ENCODE measurements at places on chromosomes 13 and 19.

DNA sequence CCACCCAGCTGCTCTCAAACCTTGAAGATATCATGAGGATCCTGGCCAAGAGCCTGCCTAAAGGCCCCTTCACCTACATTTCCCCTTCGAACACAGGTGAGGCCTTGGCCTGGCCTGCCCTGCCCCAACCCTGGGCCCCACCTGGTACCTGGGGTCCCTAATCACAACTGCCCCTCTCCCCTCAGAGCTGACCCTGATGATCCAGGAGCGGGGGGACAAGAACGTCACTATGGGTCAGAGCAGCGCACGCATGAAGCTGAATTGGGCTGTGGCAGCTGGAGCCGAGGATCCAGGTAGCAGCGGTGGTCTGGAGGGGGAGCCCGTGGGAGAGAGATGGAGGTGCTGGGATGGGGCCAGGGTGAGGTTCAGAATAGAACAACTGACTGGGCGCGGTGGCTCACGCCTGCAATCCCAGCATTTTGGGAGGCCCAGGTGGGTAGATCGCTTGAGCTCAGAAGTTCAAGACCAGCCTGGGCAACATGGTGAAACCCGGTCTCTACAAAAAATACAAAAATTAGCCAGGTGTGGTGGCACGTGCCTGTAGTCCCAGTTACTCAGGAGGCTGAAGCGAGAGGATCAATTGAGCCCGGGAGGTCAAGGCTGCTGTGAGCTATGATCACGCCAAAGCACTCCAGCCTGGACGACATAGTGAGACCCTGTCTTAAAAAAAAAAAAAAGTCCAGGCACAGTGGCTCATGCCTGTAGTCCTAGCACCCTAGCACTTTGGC, 17.5 kb downstream of the DDX39A start:
- no peak for DNase-seq

DNA sequence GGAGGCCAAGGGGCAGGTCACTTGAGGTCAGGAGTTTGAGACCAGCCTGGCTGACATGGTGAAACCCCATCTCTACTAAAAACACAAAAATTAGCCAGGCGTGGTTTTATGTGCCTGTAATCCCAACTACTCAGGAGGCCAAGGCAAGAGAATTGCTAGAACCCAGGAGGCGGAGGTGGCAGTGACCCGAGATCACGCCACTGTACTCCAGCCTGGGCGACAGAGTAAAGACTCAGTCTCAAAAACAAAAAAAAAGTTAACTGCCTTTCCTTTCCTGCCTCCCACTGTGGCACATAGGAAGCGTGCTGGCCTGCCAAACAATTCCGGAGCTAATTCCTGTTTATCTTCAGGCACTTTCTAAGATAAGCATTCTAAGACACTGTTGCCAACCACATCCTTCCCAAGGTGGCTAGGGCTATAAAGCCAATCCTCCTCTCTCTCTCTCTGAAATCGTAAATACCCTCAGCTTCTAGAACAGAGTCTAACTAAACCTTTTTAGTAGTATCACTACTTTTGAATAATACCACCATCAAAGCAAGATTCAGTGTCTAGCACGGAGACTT, 21.6 kb downstream of the SLC25A30 start:
- DNase-seq = no peak

GRCh38 chr13:43268632-43269031, 245.2 kb downstream of the DNAJC15 start:
- no peak for DNase-seq

- DNase-seq = no peak
These were observed 465.1 kb downstream of the SLITRK5 start for GRCh38 chr13:88136098-88136790.

GRCh38 chr13:45282994-45283393, 58.0 kb downstream of the TPT1 start:
- no peak for DNase-seq

- no peak for DNase-seq
These were observed 6.3 kb downstream of the CILP2 start for GRCh38 chr19:19544257-19544953.

DNA sequence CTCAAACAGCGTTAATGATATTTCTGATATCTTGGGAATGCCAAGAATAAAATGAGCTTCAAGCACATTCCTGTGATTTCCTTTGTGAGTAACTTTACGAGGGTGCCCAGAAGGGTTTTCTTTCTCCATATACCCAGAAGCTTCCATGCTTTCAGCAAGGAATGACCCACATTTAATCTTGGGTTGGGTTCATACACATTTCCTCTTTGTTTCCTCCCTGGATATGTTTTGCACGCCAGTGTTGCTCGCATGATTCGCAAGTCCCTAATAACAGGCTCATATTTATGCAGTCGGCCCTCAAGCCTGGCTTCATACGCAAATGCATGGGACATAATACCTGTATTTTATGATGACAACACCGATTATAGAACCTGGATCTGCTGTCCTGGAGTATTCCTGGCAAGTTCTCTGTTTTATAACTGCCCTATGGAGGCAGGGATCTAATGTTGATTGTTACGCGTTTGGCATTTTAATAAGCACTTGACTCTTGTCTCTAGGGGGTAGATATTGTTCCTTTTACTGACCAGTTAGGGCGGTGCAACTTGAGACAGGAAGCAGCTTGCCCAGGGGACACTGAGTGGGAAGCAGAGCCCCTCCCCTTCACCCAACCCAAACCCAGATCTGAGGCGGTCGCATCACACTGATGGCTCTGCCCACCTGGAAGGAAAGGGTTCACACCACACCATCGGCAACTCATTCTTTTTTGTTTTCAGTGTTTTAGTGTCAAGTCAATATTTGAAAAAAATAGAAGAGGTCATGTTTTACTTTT, 220.4 kb upstream of the SOX1 start:
- DNase-seq = no peak

- DNase-seq = no peak
These were observed 48.9 kb upstream of the TNFSF11 start for GRCh38 chr13:42525035-42525504.

DNA sequence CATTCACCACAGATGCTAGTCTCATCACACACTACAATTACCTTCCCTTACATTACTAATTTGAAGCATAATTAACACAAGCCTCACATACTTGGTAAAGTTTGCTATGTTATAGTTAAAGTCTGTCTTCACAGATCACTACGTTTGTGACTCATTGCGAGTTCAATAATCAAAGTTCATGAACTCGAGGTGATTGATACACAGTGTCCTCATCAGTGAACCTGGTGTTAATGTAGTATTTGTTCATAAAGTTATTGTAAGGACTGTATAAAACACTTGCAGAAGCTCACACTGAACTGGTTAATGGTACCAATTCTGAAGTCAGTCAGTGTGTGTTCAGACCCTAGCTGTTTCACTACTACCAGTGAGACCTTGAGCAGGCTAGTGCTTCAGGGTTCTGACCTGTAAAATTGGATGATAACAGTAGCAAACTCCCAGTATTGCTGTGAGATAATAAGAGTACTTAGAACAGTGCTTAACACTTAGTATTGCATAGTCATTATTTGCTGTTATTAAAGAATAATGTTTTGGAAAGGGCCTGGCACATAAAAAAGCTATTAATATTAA, 313.3 kb downstream of the LIG4 start:
- DNase-seq = no peak

DNA sequence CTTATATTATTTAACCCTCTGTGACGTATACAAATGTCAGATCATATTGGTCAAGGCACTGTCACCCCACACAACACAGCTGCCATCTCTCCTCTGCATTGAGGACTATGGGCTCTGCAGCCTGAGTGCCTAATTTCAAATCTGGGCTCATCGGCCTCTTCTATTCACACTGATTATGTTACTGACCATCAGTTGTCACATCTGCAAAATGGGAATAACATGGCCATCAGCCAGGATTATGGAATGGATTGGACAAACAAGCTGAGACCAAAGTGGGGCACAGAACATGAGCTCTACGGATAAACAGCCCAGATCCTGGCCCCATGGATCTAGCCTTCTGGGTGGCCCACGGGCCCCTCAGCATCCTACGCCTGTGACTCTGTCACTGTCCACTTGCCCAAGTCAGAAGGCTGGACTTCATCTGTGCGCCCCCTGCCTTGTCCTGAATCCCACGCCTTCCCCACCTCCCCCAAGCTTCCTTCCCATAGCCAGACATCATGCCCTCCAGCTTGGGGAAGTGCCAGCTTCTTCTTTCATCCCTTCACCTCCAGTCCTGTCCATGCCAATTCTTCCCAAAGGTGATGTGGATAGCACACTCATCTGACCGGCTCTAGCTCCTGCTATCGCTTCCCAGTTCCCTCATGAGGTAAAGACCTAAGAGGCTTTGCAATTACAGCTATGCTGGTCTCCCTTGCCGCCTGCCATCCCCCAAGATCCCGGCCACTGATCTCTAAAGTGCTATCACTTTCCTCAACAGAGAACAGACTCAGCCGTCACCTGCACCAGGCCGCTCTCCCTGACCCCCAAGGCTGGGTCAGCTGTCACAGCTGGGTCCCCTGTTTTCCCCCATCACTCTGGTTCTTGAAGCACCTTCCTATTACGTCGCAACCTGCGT, 872 bp downstream of the FARSA start:
- DNase-seq = no peak

DNA sequence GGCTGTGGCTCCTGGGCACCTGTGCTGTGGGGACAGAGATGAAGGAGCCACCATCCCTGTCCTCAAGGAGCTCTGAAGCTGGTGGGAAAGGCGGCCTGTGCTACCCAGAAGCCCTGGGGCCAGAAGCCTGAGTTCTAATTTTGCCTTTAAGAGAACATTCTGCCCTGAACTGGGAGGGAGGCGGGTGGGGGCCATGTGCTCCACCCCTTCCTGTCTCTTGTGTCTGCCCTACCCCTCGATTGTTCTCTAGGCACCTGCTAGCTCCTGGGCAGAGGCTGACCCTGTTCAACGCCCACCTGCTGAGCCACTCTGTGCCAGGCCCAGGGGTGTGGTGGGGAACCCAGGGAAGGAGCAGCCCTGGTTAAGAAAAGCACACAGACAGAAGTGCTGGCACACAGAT, 5.9 kb downstream of the TRAPPC6A start:
- no peak for DNase-seq

DNA sequence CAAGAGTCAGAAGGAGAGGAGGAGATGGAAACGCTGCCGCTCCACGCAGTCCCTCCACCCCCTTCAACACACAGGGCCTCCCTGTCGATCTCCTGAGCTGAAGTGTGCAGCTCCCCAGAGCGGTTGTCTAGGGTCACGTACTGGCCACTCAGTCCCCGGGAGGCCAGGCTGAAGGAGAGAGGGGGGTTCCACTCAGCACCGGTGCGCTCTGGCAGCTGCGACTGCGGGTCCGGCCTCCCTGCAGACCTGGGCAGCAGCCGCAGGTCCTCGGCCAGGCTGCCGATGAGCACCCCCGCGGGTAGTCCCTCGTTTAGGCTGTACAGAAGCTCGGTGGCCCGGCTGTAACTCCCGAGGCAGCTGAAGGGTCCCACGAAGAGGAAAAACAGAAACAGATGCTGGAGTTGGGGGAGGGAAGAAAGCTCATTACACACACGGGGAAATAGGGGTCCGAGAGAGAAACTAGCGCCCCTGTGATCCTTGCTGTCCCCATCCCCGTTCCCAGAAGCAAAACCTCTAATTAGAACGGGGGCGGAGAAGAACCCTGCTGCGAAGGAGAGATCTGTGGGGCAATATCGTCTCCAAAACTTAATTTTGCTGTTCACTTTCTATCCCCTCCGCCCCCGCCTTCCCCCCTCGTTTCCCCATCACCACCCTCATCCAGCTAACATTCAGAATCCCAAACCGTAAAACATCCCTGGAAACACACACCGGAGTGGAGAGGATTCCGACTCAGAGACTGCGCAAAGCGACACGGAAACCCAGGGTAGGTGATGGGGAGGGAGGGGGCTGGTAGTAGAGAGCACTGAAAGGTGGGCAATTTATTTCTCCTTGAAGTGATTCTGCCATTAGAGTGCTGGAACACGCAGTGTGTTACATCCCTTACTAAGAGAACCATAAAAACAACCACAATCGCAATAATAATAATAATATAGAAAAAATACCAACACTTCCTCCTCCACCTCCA, 1.8 kb downstream of the PCDH20 start:
- DNase-seq = no peak

- DNase-seq = no peak
These were observed 560.2 kb upstream of the SPRY2 start for GRCh38 chr13:80901111-80901510.

- DNase-seq = no peak
These were observed 414.2 kb downstream of the FOXO1 start for GRCh38 chr13:40252241-40252640.

DNA sequence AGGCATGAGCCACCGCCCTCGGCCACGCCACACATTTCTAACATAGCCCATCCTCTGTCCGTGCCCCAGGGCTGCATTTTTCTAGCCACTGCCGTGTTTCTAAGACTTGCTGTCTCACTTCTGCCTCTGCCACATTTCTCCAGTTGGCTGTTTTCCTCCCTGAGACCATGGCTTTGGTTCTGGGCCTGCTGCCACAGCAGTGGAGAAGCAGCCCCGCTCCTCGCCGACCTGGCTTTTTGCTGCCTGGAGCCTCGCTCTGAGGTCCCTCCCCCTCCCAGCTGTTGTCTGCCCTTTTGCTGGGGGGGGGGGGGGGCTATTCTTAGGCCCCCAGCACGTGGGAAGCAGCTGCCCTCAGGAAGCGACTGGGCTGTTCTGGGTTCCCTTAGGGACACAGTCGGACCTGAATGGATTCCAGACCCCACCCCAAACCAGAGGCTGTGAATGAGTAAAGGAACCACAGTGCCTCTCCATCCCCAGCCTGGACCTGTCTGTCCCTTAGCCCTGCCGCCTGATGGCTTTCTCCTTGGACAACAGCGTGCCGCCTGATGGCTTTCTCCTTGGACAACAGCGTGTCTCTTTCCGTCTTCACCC, 3.3 kb downstream of the GYS1 start:
- no peak for DNase-seq

DNA sequence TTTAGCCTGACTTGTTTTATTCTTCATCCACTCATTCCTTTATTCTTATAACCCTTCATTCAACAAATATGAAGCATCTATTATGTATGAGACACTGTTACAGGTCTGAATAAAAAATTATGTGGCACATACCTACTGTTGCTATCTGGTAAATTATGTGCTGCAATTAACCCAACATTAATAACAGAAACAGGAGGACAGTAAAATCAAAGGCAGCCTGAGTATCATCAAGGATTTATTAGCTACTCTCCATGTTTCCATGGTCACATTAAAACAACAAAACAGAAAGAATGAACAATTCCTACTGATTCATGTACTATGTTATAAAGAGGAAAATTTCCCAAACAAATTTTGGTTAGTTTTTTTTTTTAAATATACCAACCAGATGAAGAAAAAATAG, 43.9 kb downstream of the RAP2A start:
- no peak for DNase-seq

GRCh38 chr13:36163809-36164308, 32.7 kb upstream of the DCLK1 start:
- DNase-seq = no peak

Measured in RPMI8226 (cell line).